ENCODE measurements at places on chromosomes 12 and 14. TPM values are rescaled to one million over a fixed set of nuclear protein-coding genes. Genes with fewer than 3 reads are reported as not detected.
A peak's percentile ranks its signal among the peaks of the same experiment; 100 is the strongest.

The MGAT4C gene
- not detected for total RNA-seq

The PRKD1 gene
- total RNA-seq, result 8.2 TPM

The KLRC2 gene
- total RNA-seq, result not detected

The IL23A gene
- total RNA-seq, result 0.41 TPM

The MYH6 gene
- not detected for total RNA-seq

- H3K27ac ChIP-seq, result no peak overlapping the region
- DNase-seq, result no peak
- no peak overlapping the region for H3K4me3 ChIP-seq
- no peaks in the 10 kb centered on the region for H3K27me3 ChIP-seq
These were observed 165.5 kb downstream of the TTC8 start for GRCh38 chr14:88989911-88990310.

- DNase-seq, result no peak
- no peaks in the 10 kb centered on the region for H3K36me3 ChIP-seq
These were observed 157.4 kb downstream of the TBX5 start for GRCh38 chr12:114248527-114248926.

DNA sequence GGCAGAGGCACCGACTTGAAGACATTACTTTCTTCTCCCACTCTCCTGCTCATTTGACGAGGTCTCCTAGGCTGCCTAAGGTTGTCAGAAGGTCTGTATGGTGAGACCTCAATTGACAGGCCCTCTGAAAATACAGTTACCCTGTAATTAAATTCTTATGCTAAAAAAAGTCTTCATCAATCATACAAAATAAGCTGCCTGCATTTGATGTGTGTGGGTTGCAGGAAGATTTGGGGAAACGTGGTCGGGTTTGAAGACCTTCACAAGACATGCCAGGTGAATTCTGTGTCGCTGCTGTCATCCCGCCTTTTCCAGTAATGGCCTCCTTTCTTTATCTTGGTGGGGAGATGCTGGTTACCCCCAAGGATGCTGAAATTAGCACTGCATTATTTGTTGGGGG lies 299.4 kb downstream of the CACNA1C start:
- no peaks in the 10 kb centered on the region for H3K36me3 ChIP-seq
- no peak overlapping the region for H3K4me3 ChIP-seq

DNA sequence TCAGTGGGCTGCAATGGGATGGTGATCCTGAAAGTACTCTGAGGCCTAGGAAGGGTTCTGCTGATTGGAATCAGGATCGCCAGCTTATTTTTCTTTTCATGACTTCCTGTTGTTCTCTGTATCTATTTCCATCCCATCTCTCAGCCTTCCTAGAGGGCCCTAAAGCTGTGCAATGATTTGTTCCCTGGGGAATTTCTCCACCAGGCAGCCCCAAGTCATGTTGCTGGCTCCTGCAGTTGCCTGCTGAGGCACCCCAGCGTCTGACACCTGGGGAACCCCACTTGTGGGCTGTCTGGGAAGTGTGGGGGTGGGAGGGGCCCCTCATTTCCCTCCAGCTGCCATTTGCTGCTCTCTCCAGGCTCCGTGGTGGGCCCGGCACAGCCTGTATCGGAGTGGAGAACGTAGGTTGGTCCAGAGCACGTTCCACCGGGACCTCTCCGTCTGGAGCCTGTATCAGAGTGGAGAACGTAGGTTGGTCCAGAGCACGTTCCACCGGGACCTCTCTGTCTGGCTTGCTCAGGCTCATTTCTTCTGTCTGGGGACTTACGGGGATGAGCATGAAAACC lies 138.3 kb downstream of the TSPAN9 start:
- H3K4me1 ChIP-seq, result no peaks in the 10 kb centered on the region
- H3K27ac ChIP-seq, result no peak overlapping the region
- no peak for DNase-seq
- no peaks in the 10 kb centered on the region for H3K27me3 ChIP-seq

DNA sequence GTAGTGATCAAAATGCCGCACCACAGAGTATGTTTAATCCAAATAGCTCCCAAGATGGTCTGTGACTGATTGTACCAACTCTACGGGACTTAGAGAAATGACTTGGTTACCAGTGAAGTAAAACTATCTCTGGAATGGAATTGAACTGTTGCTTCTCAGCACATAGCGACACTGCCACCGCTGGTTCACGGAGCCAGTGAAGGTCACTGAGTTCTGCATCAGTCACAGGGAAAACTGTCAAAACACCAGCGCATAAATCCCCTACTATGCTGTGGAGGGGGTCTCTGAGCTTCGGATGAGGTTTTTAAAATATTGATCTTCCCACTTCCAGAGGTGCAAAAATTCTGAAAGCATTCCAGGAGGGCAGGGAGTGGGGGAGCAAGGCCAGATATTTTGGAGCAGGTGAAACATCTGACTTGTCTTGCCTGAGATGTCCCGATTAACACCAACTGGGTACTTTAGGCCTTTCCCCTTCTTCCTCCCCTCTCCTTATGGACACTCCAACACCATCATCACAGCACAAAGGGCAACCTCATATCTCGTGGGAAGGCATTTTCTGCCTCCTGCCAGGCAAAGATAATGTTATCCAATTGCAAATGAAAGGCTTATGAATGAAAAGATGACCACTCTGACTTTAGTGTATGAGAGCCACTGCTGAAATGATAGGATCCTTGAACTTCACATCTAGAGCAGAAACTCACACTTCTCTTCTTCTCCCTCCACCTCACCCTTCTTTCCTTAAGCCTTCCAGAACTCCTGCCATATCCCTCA lies 2.0 kb upstream of the PLXNC1 start:
- H3K4me1 ChIP-seq, result no peaks in the 10 kb centered on the region
- H3K27ac ChIP-seq, result no peak overlapping the region
- no peak overlapping the region for H3K4me3 ChIP-seq
- no peak for DNase-seq
- H3K27me3 ChIP-seq, result peaks cover 33% of the 10 kb centered on the region
- no peaks in the 10 kb centered on the region for H3K36me3 ChIP-seq

DNA sequence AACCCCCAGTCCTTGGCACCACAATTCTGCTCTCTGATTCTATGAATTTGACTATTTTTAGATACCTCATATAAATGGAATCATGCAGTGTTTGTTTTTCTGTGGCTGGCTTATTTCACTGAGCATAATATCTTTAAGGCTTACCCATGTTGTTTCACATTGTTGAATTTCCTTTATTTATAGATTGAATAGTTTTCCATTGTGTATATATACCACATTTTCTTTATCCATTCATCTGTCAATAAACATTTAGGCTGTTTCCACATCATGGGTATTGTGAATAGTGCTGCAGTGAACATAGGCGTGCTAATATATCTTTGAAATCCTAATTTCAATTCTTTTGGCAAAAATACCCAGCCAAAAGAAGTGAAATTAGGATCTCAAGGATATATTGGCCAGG lies 126.7 kb upstream of the SLC38A2 start:
- H3K4me3 ChIP-seq, result no peak overlapping the region
- peaks cover 12% of the 10 kb centered on the region for H3K4me1 ChIP-seq
- no peaks in the 10 kb centered on the region for H3K27me3 ChIP-seq
- DNase-seq, result no peak
- H3K27ac ChIP-seq, result peak overlapping the region; percentile 70

GRCh38 chr12:117658226-117658625 lies 296.8 kb upstream of the NOS1 start:
- H3K27me3 ChIP-seq, result no peaks in the 10 kb centered on the region
- H3K4me3 ChIP-seq, result no peak overlapping the region
- no peaks in the 10 kb centered on the region for H3K4me1 ChIP-seq
- no peak for DNase-seq

GRCh38 chr14:99217066-99217955 lies 54.7 kb downstream of the BCL11B start:
- H3K27ac ChIP-seq, result no peak overlapping the region
- H3K4me3 ChIP-seq, result no peak overlapping the region
- no peaks in the 10 kb centered on the region for H3K36me3 ChIP-seq
- DNase-seq, result no peak
- no peaks in the 10 kb centered on the region for H3K27me3 ChIP-seq
- no peaks in the 10 kb centered on the region for H3K4me1 ChIP-seq
